Thoracic aorta (tissue), 2 donors: ENCODE measurements at places on chromosomes 4 and X.

GRCh38 chr4:11183356-11183740 lies 245.3 kb downstream of the HS3ST1 start:
- DNase-seq, result no peak

GRCh38 chrX:17299206-17299605 lies 75.8 kb upstream of the NHS start:
- DNase-seq, result no peak

GRCh38 chr4:147409350-147409749 lies 71.5 kb upstream of the EDNRA start:
- no peak for DNase-seq

DNA sequence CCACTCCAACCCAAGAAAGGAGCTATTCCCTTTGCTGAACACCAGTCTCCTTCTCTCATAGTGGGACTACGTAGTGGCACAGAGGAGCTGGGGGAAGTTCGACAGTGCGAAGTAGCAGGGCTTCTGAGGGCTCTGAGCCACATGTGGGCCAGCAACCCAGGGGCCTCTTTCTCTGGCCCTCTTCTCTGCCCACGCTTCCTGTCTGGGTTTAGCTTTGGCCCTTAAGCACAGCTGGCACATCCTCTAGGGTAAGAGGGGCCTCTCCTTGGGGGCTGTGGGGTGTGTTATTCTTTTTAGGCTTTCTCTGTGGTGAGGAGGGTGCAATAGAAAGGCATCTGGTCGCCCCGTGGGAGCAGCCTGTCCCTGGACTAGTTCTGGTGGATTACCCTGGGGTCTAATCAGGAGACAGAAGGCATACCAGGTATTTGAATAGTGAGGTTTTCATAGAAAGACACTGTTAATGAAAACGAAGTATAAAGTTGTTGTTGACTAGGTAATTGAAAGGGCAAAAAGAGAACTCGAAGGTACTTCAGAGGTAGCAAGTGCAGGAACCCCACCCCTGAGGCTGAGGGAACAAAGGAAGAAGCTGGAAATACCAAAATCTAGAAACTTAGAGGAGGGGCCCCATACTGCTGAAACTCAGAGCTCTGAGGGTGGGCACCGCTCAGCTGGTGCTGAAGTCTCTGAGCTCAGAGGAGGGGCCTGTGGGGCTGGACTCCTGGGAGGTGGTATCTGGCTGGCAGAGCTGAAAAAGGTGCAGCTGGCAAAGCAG lies 151.9 kb upstream of the RPS6KA3 start:
- no peak for DNase-seq
